CD4-positive, alpha-beta T cell treated with Interleukin-4 for 4 hours (primary cell): ENCODE measurements at places on chromosomes 16 and 17.

GRCh38 chr17:46733837-46734475, 84.5 kb downstream of the WNT3 start:
- DNase-seq = no peak

GRCh38 chr17:55722016-55722736, 488 bp downstream of the TMEM100 start:
- no peak for DNase-seq

DNA sequence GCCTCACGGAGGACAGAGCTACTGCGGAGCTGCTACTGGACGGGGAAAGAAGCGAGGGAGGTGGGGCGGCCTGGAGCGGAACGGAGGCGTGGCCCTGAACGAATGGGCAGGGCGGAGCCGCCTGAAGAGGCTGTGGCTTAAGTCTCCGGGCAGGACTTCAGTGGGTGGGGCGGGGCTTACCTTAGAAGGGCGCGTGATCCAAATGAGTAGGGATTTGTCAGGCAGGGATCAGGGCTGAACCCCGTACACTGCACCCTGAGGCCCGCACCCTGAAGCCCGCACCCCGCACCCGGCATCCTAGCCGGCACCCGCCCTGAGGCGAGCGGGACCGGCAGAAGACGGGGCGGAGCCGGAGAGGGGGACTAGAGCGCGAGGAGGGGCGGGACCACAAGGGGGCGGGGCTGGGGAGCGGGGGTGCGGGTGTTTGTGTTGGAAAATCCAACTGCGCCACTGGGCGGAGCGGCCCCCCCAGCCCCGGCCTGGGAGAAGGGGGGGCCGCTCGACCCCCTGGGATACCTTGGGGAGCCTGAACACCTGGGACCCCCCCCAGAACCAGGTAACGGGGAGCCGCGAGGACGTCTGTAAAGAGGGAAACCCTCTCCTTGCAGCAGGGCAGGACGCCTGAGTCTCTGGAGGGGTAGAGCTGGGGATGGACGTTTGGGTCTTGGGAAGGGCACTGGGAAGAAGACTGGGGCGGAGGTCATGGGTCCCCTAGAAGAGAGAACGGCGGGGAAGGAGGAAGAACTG, at the start of gene KDM6B:
Gene KDM6B, plus strand, starts transcription at position 423 of the 747 bp plus-strand sequence. CDS start 11,338 bp downstream, outside the sequence.
- DNase-seq = peak; percentile 86

DNA sequence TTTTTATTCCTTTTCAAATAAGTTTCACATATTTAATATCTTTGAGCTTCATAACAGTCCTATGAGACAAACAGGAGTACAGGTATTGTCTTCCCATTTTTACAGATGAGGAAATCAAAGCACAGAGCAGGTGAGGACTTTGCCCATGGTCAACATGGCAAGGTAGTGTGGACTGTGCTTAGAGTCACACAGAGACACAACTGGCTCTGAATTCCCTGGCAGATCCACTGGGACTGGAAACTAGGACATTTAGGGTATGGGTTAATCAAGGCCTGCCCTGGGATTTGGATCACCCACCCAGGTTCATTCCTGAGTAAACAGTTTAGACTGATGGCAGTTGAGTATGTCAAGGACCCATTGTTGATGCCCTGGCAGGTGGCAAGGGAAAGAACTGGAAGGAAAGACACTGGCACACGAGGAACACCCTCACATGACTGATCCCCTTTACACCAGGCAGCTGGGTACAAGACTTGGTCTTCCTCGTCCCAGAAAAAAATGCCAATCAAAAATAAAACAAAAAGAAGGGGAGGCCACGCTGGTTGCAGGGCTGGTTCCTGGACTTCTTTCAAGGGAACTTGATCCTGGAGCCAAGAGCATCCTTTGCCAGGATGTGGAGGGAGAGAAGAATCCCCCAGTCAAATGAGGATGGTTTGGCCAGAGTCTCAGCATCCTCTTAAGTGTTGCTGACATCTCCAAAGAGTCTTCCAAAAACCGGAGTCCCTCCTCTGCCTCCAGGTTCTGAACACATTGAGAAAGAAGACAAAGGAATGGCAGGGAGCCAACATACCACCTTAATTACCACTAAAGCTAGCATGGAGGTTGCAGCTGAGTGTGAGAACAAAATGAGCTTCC, 34.9 kb downstream of the CHD9 start:
- no peak for DNase-seq

GRCh38 chr16:22660441-22661160, 149.9 kb downstream of the NPIPB5 start:
- no peak for DNase-seq

DNA sequence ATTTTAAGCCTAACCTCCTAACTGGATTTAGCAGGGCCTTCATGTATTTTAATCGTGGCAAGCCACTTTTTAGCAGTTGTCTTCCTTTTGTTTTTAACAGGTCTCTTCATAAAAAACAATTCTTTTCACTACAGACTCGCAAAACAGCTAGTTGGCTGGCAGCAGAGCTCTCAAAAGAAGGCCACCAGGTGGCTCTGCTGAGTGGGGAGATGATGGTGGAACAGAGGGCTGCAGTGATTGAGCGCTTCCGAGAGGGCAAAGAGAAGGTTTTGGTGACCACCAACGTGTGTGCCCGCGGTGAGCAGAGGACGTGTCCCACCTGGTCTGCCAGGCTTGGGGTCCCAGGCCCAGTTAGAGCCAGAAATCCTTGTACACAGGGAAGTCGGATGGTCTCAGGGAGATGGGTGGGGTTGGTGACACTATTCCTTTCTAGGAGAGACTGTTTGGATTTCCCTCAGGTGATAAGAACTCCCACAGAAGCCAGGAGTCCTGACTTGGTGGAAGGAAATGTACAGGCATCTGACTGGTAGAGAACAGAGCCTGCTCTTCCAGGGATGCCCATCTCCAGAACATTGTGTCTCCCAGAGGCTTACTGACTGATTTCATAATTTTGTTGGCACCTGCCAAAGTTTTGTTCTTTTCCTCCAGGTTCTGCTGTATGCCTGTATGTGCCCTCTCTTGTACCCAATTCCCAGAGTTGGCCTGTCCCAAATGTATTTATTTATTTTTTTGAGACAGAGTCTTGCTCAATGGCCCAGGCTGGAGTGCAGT, 14.9 kb upstream of the DDX19A start:
- DNase-seq = peak; percentile 10

DNA sequence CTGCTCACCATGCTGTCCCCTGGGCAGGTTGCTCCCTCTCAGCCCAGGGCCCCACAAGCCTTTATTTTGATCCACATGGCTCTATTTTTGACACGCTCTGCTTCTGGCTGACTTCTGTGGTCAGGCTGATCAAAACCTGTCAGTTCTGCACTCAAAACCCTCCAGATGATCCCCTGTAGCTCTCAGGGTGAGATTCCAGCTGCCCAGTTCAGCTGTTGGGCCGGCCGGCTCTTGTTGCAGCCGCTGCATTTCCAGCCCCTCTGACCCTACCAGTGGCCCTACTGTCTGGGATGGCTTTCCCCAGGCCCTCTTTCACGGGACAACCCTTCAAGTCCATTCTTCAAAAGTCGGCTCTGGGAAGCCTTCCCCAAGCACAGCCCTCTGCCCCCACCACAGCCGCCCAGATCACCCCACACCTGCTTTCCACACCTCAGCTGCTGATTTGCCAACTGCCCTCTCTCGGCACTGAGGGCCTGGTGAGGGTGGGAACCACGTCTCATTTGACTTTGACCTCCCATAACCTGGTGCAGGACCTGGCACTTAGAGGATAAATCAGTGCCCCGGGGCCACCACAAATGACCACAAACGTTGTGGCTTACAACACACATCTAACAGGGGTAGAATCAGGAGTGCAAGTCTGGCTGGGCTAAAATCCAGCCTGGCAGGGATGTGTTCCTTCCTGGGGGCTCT, 16.3 kb upstream of the CACNG4 start:
- DNase-seq = no peak

DNA sequence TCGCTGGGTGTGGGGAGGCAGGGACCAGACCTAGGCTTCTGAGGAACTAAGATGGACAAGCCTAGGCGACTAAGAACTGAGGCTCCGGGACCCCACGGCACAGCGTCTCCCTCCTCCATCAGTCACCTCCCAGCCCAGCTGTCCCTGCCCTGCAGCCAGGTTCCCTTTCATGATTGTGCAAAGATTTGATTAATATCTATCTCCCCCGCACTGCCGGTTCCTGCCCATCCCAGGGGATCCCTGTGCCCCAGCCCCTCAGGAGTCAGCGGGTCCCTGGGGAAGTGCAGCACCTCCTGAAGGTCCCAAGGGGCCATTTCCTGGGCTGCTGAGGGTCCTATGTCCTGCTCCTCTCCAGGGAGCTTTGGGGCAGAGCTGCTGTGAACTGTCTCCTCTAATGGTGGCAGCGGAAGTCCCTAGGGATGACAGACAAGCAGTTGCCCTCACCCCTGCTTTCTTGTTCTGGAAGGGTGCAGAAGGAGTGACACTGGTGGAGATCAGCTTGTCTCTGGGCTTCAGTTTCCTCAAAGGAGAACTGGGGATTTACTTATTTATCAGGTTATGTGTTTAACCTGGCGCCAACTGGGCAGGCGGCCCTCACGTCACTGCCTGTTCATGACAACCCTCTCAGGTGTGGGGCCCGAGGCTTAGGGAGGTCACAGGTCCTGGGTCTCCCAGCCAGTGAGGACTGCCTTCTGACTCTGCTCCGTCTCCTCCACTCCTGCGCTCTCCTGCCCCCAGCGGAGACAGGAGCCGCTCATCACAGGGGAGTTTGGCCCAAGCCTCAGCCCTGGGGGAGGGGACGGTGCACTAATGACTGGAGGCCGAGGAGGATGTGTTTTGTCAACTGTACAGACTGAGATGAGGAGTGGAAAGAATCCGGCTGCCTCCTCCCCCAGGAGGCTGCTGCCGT, 1.9 kb upstream of the C16orf74 start:
- no peak for DNase-seq

- no peak for DNase-seq
Measured at GRCh38 chr16:86171329-86171728, 272.4 kb downstream of the IRF8 start.

GRCh38 chr17:75847614-75848522, 3.7 kb upstream of the UNC13D start:
- no peak for DNase-seq

DNA sequence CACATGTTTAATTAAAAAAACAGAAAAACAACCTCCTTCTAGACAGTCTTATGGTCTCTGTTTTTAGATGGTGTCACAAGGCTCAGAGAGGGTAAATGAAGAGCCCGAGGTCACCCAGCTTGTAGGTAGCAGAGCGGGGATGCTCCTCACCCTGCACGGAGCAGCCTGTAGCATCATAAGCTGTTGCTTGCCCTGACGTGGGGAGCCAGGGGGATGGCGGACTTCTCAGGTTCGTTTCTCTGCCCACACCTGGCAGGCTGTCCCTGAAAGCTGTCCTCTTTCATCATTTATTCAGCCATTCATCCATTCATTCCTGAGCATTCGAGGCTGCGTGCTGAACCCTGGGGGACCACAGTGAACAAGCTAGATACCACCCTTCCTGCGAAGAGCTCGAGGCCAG, 75.7 kb upstream of the KSR1 start:
- DNase-seq = no peak
